ENCODE measurements at places on chromosomes 13 and 19.

DNA sequence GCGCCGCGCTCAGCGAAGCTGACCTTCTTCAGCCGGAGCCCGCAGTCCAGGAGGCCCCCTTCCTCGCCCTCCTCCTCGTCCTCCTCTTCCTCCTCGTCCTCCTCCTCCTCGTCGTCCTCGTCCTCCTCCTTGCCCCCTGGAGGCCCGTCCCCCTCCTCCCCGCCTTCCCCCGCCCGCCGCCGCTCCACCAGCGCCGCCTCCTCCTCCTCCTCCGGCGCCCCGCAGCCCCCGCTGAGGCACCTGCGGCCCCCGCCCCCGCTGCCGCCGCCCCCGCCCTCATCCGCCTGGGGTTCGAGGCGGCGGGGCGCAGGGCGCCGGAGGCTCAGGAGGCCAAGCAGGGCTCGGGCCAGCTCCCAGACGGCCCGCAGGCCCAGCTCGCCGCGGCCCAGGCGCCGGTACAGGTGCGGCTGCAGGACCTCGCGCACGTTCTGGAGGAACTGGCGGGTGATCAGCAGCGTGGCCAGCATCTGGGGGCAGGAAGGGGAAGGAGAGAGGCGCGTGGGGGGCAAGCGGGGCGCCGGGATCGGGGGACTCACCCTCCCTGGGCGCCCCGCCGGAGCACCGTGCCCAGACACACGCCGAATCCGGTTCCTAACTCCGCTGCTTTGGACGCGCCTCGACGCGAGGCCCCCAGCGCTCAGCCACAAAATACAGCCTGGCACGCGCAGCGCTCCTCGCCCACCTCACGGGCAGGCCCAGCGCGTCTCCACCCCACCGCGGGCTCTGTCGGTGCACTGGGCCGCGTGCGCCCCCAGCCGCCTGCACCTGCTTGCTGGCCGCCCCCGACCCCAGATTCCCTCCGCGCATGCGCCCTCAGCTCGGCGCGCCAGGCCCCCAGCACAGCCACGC, 5.9 kb downstream of the ANO8 start:
- no peak for DNase-seq

- DNase-seq = no peak
These were observed 71.9 kb upstream of the KLF12 start for GRCh38 chr13:74206061-74206561.

GRCh38 chr19:708154-709143, at the start of gene PALM:
TSS of gene PALM (plus strand) at chr19:708935. CDS start at chr19:709147, 212 bp downstream.
- DNase-seq = no peak

- no peak for DNase-seq
These were observed 160.0 kb downstream of the RBM26 start for GRCh38 chr13:79245937-79246577.

DNA sequence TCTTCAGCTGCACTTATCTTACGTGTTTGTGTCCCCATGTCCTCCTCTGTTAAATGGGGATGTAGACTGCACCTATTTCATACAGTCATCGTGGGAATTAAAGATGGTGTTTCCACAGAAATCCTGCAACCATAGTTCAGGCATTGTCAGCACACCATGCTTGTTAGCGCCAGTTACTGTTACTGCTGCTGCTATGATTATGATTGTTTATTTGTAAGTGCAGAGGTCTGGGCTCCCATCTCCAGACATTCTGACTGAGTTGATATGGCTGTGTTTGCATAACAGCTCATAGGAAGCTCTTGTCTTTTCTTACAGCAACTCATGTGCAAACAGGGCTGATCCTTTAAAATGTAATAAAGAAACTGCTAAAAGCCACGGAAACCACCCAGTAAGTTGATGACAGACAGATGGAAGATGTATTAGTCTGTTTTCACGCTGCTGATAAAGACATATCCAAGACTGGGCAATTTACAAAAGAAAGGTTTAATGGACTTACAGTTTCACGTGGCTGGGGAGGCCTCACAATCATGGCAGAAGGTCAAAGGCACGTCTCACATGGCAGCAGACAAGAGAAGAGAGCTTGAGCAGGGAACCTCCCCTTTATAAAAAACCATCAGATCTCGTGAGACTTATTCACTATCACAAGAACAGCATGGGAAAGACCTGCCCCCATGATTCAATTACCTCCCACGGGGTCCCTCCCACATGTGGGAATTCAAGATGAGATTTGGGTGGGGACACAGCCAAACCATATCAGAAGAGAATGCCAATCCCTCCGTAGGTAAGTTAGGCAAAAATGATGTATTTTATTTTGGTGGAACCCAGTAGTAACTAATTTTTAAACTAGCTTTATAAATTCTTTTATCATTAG, 1.6 kb downstream of the ZSCAN5A start:
- DNase-seq = no peak

- no peak for DNase-seq
These were observed 4.2 kb downstream of the RASGRP4 start for GRCh38 chr19:38421856-38422255.

DNA sequence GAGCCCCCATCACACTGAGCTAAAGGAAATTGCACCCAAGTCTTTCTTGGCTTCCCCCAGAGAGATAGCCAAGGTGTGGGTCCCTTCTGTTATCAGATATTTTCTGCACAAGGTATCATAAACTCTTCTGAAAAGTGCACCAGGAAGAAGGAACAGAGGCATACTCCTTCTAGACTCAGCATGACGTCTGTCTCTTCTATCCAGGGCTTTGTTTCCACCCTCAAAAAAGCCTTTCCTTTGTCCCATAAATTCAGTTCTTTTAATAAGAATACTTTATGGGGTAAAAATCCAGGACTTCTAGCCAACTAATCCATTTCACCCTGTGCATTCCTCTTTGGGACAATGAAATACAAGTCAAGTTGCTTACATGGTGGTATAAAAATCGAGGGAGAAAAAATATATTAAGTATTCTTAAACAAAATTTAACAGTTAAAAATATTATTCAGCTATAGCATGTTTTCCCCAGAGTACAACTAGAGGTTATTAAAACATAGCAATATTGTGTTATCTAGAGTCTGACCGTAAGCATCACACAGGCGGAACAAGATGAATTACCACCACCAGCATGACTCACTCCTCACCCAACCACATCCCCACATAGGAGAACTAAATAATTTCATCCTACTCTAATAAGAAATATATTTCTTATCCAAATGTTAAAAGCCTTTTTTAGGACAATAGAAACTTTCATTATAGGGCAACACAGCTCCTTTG, 79.9 kb upstream of the GPC6 start:
- no peak for DNase-seq

- no peak for DNase-seq
These were observed 57.1 kb downstream of the IER2 start for GRCh38 chr19:13207237-13207845.

DNA sequence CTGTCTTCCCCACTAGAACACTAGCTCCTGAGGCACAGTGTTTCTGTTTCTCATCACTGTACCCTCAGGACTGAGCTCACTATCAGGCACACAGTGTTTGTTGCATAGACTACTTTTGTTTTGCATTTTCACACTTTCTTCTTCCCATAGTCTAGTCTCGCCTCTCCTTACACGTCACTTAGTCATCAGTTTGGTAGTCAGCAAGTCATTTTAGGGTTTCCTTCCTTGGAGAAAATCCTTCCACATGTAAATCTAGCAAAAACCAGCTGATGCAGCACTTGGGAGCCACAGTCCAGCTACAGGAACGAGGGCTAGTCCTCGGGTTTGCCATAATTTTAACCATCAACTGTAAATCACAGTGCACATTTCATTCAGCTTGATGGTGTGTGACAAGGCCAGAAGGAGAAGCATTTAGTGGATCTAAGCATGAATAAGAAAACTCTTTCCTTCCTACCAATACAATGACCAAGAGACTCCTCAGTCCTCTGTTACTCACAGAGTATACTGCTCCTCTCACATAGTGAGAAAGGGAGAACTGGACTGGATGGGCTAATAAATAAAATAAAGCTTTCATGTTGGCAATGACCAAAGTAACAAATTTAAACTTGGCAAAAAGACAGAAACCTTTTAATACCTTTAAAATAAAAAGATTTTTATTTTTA, 221.0 kb downstream of the KLF12 start:
- DNase-seq = no peak

- DNase-seq = no peak
These were observed 80.0 kb downstream of the KDM4B start for GRCh38 chr19:5048727-5049553.

- no peak for DNase-seq
These were observed 278.7 kb downstream of the PCDH9 start for GRCh38 chr13:66951426-66951825.

DNA sequence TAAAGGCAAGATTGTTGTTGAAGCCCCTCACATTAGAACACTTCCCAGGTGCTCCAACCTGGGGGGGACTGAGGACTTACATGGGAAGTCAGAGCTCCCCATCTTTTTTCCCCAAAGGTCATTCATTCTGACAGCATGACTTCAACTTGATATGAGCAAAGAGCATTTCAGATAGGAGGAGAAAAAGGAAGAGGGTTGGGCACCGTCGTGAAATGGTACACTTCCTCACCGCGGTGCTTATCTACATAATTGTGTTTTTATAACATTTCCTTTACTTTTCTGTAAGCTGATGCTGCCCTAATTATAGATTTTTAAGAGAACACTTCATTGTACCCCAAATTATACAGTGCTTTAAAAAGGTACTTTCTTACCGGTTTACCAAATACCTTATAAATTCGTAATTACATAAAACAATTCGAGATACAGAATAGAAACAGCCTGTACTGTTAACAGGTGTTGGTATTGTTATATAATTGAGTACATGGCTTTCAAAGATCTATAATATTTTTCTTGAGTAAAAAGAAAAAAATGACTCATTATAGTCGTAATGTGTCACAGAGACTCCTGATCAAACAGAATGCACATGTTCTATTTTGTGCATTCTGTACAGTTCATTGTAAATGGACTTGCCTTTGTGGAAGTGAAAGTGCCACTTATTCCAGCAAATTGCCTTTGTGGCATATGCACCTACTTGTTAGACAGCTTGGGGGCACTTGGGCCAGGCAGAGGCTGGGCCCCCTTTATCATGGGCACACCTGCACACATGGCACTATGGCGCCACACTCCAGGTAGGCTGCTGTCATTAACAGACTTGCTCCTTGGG, 81.8 kb downstream of the GGACT start:
- no peak for DNase-seq

DNA sequence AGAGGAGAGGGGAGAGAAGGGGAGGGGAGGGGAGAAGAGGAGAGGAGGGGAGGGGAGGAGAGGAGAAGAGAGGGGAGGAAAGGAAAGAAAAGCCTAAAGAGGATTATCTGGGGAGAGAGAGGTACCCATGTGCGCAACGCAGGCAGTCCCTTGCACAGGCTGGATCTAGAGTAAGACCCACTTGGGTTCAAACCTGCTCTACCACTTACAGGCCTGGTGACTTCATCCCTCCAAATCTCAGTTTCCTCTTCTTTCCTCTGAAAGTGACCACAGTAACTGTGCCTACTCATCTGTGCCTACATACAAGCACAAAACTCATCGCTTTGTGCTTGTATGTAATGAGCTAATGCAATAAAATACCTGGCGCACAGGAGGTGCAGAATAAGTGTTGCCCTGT, 732 bp upstream of the MAP1S start:
- no peak for DNase-seq

- peak; percentile 47 for DNase-seq
These were observed 5.8 kb upstream of the USE1 start for GRCh38 chr19:17209126-17210036.

- no peak for DNase-seq
These were observed 429.9 kb downstream of the SPRY2 start for GRCh38 chr13:79910875-79911540.

GRCh38 chr19:49983645-49984229, 22.8 kb upstream of the SIGLEC11 start:
- DNase-seq = peak; percentile 84

DNA sequence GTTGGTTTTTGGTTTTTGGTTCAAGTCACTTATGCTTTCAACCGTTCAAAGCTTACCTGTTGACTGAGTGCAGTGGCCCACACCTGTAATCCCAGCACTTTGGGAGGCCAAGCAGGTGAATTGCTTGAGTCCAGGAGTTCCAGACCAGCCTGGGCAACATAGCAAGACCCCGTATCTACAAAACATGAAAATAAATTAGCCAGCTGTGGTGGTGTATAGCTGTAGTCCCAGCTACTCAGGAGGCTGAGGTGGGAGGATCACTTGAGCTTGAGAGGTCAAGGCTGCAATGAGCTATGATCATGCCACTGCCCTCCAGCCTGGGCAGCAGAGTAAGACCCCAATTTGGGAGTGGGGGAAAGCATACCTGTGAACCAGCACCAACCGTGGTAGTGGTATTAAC, 43.7 kb downstream of the PEX11G start:
- no peak for DNase-seq

DNA sequence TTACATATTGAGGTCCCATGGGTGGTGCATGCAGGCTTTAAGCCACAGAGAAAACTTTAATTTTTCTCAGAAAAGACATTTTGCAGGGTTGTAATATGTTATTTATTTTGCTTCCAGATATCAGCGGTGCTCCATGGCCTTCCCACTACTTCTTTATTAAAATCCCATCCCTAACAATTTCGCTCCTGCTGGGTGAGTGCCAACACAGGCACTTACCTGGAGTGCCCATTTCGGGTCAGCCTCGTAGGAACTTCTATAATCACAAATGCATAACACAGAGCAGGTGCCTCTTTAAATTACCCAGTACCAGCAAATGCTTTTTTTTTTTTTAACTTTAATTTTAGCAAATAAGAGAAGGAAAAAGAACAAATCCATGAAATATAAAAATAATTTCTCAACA, 86.4 kb downstream of the EFNB2 start:
- no peak for DNase-seq

DNA sequence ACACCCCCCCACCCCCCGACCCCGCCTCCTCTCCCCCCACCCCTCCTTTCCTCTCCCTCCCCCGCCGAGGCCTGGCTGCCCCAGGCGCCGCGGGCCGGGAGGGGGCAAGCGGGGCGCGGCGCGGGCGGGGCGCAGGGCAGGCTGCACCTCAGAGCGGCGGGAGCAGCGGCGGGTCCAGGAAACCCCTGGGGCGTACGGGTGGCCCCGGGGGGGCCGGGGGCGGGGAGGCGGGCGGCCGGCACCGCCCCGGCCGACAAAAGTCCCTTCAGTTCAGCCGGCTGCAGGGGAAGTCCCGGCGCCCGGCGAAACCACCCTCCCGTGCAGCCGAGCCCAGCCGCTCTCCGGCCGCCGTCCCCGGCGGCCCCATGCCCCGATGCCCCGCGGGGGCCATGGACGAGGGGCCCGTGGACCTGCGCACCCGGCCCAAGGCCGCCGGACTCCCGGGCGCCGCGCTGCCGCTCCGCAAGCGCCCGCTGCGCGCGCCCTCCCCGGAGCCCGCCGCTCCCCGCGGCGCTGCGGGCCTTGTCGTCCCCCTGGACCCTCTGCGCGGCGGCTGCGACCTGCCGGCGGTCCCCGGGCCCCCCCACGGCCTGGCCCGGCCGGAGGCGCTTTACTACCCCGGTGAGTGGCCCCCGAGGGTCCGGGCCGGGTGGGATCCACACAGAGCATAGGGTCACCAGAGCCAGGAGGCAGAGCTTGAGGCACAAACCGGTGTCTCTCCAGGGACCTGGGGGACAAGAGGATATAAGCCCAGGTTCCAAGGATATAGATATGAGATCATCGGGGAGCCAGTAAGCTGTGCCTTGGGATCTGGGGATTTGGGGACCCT, at the start of gene BCL3:
BCL3 (plus strand) TSS at position 283 of the 829 bp plus-strand sequence; CDS start at position 366, 83 bp downstream.
- DNase-seq = peak; percentile 18

GRCh38 chr13:66948910-66949309, 281.2 kb downstream of the PCDH9 start:
- DNase-seq = no peak
